ENCODE measurements at places on chromosomes 16 and 17.

- DNase-seq, result no peak
These were observed 4.5 kb downstream of the ADAMTS18 start for GRCh38 chr16:77430360-77430759.

DNA sequence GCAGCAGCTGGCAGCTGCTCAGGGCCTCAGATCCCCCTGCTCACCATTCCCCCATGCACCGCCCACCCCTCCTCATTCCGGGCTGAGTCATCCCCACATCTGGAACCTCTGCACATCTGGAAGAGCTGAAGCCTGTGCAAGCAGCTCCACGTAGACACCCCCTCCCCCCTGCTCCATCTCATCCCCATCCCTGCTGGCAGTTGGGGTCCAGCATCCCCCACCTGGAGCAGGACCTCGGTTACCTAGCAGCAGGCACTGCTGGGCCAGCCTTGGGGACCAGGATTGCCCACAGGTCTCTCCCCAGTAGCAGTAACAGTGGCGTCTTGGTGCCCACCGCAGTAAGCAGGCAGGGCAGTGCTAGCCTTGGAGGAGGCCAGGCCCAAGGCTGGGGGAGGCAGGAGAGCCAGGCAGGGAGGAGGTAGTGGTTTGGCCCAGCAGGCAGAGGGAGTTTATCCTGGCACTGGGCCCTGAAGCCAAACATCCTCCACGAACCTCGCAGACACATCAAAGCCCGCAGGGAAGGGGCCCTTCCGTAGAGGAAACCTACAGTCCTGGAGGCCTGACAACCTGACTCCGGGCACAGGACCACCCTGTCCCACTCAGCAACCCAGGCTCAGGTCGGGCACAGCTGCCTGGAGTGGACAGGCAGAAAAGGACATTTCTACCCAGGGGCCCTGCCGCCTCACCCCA is 7.7 kb upstream of the TMEM92 start:
- DNase-seq, result no peak

DNA sequence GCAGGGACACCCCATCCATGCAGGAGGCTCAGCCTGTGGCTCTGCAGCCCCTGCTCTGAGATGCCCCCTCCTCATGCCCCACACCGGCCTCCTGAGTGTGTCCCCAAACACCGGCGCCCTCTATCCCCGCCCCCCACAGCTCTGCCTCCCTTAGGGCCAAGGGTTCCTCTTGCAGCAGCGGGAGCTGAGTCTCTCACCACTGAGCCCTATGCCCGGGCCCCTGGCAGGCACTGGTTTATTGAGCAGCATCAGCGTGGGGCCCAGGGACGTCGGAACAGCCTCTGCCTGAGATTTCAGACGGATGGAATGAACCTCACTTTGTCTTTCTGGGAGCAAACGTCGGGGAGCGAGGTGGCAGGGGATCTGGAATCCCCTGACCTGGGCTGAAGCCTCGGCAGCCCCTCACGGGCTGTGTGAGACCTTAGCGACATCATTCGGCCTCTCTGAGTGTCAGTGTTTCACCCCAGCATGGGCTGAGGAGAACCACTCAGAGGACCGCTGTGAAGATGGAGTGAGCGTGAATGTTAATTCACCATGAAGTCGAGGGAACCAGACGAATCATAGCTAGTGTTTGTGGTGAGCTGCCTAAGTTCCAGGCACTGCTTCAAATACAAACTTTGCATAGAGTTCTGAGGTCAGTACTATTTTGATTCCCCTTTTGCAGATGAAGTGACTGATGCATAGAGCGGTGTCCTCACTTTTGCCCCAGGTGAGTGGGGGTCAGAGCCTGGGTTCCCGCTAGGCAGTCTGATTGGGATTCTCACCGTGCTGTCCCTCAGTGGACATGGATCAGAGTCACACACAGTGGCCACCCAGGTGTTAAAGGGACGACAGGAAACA is 5.3 kb upstream of the C16orf74 start:
- DNase-seq, result no peak

GRCh38 chr17:44989552-44990138 is 21.5 kb upstream of the C1QL1 start:
- no peak for DNase-seq

GRCh38 chr16:9929313-9929712 is 252.9 kb downstream of the GRIN2A start:
- DNase-seq, result no peak

- DNase-seq, result no peak
These were observed 124.9 kb upstream of the HSBP1 start for GRCh38 chr16:83682868-83683235.

Data from activated CD4-positive, alpha-beta T cell treated with anti-CD3 and anti-CD28 coated beads for 36 hours (primary cell).